ENCODE measurements at places on chromosomes 12 and 14.

DNA sequence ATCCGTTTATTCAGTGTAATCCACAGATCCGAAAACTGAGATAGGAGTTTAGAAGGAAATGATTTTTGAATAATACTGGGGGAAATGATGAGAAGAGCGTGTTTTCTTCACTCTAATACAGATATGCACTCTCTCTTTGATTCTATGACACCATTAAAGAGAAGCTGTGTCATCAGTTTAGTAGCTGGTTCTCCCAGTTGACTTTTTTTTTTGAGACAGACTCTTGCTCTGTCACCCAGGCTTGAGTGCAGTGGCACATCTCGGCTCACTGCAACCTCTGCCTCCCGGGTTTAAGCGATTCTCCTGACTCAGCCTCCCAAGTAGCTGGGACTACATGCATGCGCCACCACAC lies 48.4 kb upstream of the EML1 start:
- no peak for DNase-seq

DNA sequence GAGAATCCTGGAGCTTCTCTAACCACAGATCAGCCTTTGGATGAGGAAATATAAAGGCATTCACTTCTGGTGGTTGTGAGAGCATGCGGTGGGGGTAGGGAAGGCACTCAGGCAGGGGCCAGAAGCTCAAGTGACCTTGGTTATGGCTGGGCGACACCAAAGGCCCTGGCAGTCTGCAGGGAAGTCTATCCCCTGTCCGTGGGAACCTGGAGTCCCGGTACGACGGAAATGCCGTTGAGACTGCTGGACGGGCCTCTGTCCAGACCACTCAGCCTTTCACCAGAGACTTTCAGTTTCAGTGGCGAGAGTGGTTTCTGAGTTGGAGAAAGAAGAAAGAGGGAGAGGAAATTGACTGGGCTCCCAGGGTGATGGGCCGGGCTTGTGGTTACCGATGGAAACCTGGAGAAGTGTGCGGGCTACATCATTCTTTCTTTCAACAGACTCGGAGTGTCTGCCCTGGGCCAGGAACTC lies 20.9 kb downstream of the ISCA2 start:
- DNase-seq: peak; percentile 28

DNA sequence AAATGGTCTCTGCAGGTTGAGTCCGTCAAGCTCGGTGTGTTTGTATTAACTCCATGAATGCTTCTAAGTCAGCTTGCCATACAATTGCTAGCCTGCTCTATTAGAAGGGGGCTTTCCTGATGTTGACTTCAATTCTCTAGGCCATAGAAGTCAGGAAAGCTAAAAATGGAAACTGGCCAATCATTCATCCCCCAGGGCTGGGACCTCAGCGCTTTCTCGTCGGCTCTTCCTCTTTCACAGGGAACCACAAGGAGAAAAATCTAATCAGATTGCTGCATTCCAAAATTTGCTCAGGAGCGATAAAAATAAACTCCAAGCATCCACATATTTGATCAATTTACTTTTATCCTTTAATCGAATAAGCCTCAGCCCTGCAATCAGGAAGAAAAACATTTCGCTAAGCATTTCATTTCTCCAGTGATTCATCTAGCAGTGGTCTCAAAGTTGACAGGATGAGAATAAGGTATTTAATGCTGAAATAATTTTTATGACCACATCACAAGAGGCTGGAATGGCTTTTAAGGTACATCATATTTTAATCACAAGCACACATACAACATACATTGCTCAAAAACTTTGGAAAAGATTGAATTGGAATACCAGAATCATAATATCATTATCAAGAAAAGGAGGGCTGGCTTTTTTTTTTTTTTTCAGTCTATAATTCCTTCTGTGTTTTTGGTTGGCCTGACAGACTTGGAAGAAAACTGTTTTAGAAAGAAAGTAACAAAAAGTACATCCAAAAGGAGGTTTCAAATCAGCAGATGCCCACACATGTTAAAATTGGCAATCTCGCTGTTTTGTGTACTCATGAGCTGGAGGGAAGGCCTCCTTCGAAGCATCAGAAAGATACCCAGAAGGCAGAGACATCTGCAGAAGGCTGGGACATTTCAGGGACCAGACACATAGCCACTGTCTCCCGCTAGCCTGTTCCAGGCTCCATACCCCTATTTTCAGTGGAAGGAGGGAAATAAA lies 316.3 kb downstream of the NUAK1 start:
- DNase-seq: no peak

GRCh38 chr14:20652996-20653975 lies 11.8 kb upstream of the OR6S1 start:
- DNase-seq: no peak

- no peak for DNase-seq
Observed at GRCh38 chr12:51393676-51394545, 2.7 kb upstream of the GALNT6 start.
